ENCODE measurements at places on chromosomes 6 and 20.

- peak; percentile 70 for DNase-seq
Observed at GRCh38 chr6:33668914-33669313, 42.6 kb downstream of the UQCC2 start.

- DNase-seq: no peak
Observed at GRCh38 chr20:1471242-1471641, 4.6 kb upstream of the NSFL1C start.

GRCh38 chr20:58850693-58851174 lies at the start of gene GNAS-AS1:
Gene GNAS-AS1 (minus strand): TSS chr20:58850902.
- DNase-seq: peak; percentile 93

GRCh38 chr6:137031122-137031521 lies 13.6 kb downstream of the IL20RA start:
- DNase-seq: no peak

DNA sequence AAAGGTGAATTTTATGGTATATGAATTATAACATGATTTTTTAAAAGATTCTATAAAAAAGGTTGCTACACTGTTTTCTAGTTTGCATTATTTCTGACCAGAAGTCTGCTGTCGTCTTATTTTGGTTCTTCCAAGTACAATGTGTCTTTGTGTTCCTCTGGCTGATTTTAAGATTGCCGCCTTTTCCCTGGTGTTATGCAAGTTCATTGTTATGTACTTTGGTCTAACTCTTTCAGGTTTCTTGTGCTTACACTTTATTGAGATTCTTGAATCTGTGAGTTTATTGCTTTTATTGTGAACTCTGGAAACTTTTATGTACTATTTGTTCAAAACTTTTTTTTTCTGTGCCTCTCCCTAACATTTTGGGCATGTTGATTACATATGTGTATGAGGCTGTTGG lies 109.8 kb downstream of the RFX6 start:
- DNase-seq: no peak

GRCh38 chr6:109237077-109237985 lies 142.0 kb downstream of the CEP57L1 start:
- no peak for DNase-seq

- no peak for DNase-seq
Observed at GRCh38 chr6:108523697-108524096, 37.0 kb upstream of the FOXO3 start.

DNA sequence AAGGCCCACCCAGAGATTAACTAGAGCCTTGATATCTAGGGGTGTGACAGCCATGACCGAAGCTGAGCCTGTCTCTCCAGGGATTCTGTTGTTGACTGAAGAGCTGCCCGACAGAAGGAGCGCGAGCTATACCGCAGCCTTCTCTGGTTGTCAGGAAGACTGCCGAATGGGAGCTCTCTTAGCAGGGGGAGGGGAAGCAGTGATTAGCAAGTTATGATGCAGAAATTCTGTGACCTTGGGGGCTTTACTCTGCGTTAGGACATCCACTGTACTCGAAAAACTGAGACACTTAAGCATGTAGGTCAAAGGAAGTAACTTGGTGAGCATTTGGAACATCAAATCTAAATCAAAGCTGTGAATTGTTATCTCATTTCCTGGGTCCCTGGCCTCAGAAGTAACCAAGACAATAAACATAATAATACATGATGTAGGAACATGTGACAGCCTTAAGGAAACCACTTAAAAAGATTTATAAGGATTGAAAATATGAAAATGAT lies 84.7 kb downstream of the MAP3K4 start:
- DNase-seq: no peak

GRCh38 chr6:723540-723939 lies 30.6 kb upstream of the EXOC2 start:
- DNase-seq: peak; percentile 41

GRCh38 chr6:121925534-121926255 lies 473.8 kb upstream of the HSF2 start:
- no peak for DNase-seq

DNA sequence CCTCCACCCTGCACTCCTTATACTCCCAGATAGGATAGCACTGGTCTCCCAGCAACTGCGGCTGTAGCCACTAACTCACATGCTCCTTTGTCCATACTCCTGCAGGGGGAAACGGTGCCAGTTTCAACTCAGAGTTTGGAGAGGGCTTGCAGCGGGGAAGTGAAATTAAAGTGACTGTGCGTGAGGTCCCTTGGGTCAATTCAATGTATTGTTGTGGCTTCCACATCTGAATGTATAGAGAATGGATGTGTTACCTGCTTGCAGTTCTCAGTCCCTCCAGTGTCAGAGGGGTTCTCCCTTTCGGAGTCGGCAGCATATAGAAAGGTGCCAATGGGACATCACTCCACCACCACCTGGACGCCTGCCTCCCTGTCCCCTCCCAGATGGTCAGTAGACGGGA lies 93.6 kb upstream of the CNKSR3 start:
- DNase-seq: no peak

GRCh38 chr6:163984124-163984936 lies 569.8 kb downstream of the QKI start:
- no peak for DNase-seq

GRCh38 chr6:21987501-21987957 lies 309.3 kb downstream of the PRL start:
- peak; percentile 74 for DNase-seq

GRCh38 chr6:136491754-136492153 lies 58.5 kb downstream of the MAP7 start:
- no peak for DNase-seq

Measured in iPS-NIHi11 (cell line).